PC-9 (cell line): ENCODE measurements at places on chromosomes 4 and X. TPM values are rescaled to one million over a fixed set of nuclear protein-coding genes. Genes with fewer than 3 reads are reported as not detected.

GLRA3 gene
- 0.39 TPM in 1 of 2 replicates, not detected in the other for total RNA-seq

RAB39B gene
- not detected in 2 replicates for total RNA-seq

SPATA18 gene
- 0.13 and 0.20 TPM in 2 replicates for total RNA-seq

DDIT4L gene
- total RNA-seq = 1.0 and 1.1 TPM in 2 replicates

ARHGEF38 gene
- 0.15 TPM in 1 of 2 replicates, not detected in the other for total RNA-seq

PDZD4 gene
- total RNA-seq = 0.17 and 0.25 TPM in 2 replicates

DNA sequence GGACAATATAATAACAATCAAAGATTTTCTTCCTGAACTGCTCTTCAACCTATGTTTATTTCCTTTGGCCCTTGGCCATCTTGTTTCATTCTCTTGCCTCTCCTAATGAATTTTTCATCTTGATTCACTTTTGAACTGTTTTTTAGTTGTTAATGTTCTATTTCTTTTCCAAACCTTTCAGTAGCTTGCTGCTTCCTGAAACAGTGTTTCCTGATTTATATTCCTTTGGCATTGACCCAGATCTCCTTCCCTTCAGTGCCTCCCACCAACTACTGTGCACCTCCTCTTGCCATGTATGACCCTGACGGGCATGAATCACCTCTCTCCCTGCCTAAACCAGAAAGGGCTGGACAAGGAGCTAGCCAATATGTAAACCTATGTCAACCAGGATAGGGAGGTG lies 25.6 kb upstream of the SPP1 start:
- H3K4me1 ChIP-seq = peaks cover 11% of the 10 kb centered on the region
- no peak overlapping the region for H3K27ac ChIP-seq
- no peaks in the 10 kb centered on the region for H3K27me3 ChIP-seq
- no peak overlapping the region for H3K4me3 ChIP-seq

DNA sequence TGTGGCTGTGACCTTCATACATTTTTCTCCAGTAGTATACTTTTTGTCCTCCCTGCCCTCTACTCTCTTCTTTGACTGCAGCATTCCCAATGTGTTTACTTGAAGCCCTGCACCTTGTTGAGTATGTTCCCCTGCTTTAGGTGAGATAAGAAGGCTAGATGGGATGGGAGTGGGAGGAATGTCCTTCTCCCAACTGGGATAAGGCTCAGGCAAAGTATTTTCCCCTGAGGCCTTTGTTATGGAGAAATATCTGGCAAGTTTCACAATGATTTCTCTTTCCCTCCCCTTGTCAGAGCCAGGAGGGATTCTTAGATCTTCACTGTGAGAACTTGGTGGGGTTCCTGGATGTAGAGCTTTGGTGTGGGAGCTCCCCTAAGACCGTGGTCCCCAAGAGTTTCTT lies 131.8 kb downstream of the CLCN5 start:
- no peak overlapping the region for H3K27ac ChIP-seq
- H3K4me3 ChIP-seq = no peak overlapping the region
- DNase-seq = no peak
- no peaks in the 10 kb centered on the region for H3K4me1 ChIP-seq
- H3K27me3 ChIP-seq = no peaks in the 10 kb centered on the region

GRCh38 chrX:19811807-19812604 lies 75.4 kb downstream of the SH3KBP1 start:
- no peak overlapping the region for H3K27ac ChIP-seq
- no peak for DNase-seq
- no peaks in the 10 kb centered on the region for H3K36me3 ChIP-seq
- H3K4me1 ChIP-seq = no peaks in the 10 kb centered on the region
- no peaks in the 10 kb centered on the region for H3K27me3 ChIP-seq
